Stimulated activated CD4-positive, alpha-beta T cell treated with anti-CD3 and anti-CD28 coated beads, Interleukin-1b, Interleukin-23, amount 100 ng/mL, for 1 hour (primary cell): ENCODE measurements at places on chromosomes 4 and X.

GRCh38 chr4:122783301-122784215 lies 43.1 kb upstream of the FGF2 start:
- DNase-seq, result no peak

GRCh38 chr4:126738527-126738923 lies 894.2 kb upstream of the INTU start:
- no peak for DNase-seq

DNA sequence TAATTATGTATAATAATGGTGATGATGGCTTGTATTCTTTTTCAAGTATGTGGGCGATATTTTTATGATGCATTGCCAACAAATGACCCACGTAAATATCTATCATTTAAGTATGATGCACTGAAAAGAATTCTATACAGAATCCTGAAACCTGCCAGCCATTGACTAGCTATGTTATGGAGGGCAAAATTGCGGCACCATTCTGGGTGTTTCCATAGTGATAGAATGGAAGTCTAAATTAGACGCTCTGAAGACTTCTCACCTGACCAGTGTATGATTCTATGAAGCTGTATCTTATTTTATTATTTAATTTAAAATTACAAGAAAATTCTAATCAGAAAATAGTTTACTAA lies 677 bp upstream of the CENPC start:
- no peak for DNase-seq

GRCh38 chrX:8730812-8731558 lies 952 bp downstream of the ANOS1 start:
- no peak for DNase-seq

- no peak for DNase-seq
Measured at GRCh38 chrX:122666601-122667000, 517.5 kb upstream of the GRIA3 start.

GRCh38 chr4:6123976-6124375 lies 76.4 kb downstream of the JAKMIP1 start:
- no peak for DNase-seq

GRCh38 chr4:53601251-53601764 lies 10.0 kb upstream of the LNX1 start:
- DNase-seq, result no peak

DNA sequence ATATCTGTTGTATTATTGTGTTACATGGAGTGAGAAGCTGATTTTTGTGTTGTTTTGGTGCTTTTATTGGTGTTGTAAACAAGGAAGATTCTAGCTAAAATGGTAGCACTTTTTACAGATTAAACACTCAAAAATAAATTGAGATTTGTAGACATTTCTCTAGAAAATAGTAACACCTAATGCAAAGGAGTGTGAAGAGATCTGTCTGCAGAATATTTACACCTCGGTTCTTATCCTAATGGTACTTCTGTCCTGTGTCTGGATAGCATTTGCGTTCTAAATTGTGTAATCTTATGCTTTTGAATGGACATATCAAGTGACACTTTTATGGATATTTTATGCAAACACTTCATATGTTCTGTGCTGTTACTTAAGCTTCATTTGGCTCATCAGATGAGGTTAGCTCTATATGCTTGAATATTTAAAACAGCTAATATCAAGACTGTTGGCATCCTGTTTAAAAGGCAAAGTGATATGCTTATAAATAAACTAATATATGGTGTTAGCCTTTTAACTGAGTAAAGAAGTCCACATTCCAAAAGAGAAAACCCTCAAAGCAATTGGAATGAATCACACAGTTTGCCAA lies 6.0 kb downstream of the PCDH7 start:
- no peak for DNase-seq

DNA sequence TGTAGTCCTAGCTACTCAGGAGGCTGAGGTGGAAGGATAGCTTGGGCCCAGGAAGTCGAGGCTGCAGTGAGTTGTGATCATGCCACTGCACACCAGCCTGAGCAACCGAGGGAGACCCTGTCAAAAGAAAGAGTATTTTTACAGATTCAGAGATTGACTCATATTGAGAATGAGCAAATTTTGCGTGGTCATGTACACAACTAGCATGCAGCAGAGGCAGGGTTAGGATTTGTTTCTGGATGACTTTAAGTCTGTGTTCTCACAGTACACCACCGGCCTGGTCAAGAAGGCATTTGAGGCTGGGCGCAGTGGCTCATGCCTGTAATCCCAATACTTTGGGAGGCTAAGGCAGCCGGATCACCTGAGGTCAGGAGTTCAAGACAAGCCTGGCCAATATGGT lies 44.8 kb upstream of the CBR4 start:
- DNase-seq, result no peak

GRCh38 chrX:119809185-119809666 lies 17.8 kb upstream of the RPL39 start:
- no peak for DNase-seq

DNA sequence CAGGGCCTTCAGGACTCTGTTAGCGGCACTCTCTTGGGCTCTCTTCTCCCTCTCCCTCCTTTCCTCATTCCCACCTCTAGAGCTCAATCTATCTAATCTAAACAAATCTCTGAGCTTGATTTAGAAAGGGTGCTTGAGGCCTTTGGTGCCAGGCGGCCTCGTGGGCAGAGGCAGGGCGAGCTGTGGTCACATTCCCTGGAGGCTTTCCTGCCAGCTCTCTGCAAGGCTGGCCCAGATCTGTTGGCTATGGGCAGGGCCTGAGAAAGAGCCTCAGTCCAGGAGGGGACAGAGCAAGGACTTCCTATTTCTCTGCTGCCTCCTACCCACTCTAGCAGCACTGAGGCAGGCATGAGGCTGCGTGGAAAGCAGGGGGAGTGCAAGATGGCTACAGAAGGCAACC lies 38.6 kb downstream of the PJA1 start:
- DNase-seq, result no peak

DNA sequence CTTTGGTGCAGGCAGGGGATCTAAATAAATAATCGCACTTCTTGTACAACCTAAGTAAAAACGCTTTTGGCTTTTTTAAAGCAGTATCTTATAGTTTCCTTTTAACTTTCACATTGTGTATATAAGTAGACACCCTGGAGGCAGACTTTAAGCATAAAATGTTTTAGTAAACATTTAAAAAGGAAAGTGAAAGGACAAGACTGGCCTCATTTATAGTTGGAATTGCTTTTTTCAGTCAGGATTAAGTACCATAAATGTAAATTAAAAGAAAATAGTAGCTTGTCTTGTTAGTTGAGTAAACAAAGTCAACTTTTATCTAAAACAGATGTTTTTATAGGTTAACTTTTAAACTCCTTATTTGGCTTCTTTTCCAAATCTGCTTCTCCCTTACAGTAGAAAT lies 39.7 kb downstream of the PTPN13 start:
- no peak for DNase-seq

DNA sequence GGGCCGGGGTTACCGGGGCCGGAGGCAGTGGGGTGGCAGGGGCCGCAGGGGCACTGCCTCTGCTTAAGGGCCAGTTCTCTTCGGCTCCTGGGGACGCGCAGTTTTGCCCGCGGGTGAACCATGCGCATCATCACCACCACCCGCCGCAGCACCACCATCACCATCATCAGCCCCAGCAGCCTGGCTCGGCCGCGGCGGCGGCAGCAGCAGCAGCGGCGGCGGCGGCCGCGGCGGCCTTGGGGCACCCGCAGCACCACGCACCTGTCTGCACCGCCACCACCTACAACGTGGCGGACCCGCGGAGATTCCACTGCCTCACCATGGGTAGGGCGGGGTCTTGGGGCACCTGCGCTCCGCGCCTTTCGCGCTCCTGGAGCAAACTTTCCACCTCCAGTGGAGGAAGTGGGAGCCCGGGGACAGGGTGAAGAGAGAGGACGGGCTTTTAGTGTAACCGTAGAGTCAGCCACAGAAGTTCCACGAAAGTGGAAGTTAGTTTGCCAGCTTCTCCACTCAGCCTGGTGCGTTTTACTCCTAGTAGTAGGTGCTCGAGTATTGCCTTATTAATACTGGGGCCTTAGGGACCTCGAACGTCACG lies 729 bp downstream of the GSX2 start:
- DNase-seq, result no peak

DNA sequence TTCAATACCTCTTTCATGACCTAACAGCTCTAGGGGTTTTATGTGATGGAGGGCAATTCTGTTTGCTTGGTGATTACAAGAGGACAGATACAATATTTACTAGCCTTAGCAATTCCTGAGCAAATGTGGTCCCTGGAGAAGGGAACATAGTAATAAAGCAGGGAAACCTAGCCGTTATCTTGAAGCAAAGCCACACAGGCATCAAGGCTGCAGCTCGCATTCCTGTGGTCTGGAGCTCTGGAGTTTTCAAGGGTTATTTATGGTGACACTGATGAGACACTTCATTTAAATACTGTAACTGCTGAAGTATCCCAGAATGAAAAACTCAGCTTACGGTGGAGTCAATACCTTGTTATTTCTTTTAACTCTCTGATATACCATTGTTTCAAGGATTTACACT lies 66.8 kb downstream of the AFF2 start:
- DNase-seq, result no peak

DNA sequence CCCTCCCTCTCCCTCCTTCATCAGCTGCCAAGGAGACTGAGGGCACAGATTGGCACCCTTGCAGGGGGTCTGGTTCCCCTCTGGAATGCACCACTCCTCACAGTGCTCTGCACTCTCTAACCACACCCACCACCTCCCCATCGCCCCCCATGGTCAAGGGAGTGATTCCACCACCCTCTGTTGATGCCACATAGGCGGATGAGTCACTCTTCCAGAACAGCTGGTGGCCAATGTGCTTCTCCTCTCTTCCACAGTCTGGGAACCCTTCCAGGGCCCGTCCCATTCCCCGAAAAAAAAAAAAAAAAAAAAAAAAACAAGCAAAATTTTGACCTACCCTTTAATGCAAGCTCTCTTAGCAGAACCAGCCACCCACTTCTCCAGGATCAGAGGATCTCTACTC lies 341.3 kb upstream of the KLF3 start:
- no peak for DNase-seq

GRCh38 chr4:4981427-4981826 lies 37.8 kb downstream of the CYTL1 start:
- no peak for DNase-seq

GRCh38 chr4:76896614-76897535 lies 1.1 kb downstream of the SOWAHB start:
- DNase-seq, result no peak

GRCh38 chr4:11005300-11005699 lies 320.7 kb upstream of the CLNK start:
- DNase-seq, result no peak

DNA sequence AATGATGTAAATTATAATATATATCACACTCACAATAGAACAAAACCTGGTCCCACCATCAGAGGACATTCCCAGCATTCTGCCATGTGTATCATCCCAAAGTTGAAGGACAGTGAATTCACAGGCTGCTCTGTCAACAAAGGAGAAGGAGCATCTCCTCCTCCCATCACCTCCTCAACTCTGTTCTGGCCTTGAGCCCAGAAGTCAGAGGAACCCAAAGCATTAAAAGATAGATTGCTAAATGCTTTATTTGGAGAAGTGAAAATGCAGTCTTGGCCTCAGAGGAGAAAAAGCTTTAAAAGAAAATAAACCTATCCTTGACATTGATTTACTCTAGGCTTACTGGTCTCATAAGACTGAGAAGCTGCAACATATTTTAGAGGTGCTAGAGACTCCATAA lies 268.8 kb upstream of the RASGEF1B start:
- no peak for DNase-seq

DNA sequence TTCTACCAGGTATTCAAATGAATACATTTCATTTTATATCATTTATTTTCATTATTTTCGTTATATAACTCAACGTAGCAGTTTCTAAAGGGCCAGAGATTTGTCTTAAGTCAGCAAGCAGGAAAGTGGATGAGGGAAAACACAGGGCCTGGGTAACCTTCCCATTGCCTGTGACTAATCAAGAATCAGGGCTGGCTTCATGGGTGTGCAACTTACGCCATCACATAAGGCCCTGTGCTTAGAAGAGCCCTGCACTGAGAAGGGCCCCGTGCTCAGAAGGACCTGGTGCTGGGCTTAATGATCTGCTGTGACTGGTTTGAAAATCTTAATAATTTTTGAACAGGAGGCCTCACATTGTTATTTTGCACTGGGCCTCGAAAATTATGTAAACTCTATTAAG lies 65.4 kb upstream of the FAM9C start:
- DNase-seq, result no peak

- no peak for DNase-seq
Measured at GRCh38 chrX:15511563-15511962, 11.0 kb downstream of the BMX start.

- no peak for DNase-seq
Measured at GRCh38 chr4:39319676-39320075, 46.5 kb downstream of the RFC1 start.

DNA sequence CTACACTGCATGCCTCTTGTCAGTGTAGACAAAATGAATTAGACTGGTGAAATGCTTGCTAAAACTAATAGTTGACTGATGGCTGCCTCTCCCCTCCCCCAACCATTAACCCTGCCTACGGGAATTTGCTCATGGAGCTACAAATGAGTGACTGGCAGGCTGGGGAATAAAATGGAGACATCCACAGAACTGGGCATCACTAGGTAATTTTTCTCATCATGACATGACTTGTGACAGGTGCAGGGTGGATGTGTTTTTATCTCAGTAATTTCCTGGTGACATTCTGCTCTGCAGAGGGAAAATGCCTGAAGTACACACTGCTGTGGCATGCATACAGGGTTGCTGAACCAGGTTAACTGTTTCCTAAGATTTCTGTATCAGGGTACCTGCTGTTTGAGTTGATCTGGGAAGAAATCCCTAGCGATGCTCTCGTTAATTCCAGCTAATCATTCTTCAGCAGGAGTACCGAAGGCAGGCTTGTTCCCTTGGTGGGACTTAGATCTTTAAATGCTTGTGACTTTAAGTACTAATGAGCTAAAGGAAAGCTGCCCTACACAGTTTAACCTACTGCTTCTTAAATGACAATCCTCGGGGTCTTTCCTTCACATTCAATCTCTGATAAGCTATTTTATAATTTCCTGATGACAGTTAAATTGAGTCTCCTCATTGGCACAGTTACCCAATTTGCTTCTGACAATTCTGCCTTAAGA lies 376.3 kb upstream of the LCORL start:
- no peak for DNase-seq

GRCh38 chrX:71081330-71082123 lies 13.4 kb upstream of the SNX12 start:
- DNase-seq, result no peak

- no peak for DNase-seq
Measured at GRCh38 chr4:98861100-98861884, 67.6 kb downstream of the EIF4E start.

DNA sequence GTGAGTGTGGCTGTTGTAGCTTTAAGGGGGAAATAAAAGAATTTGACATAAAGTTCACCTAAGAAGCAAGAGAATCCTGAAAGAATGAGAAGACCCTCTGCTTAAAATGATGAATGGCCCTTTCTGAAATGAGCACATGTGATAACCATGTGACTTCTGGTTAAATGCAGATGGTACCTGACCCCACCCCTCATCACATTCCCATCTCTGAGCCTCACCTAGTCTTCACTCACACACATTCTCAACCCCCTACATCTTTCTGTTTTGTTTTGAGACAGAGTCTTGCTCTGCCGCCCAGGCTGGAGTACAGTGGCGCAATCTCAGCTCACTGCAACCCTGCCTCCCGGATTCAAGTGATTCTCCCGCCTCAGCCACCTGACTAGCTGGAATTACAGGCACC lies 31.5 kb downstream of the SEPTIN6 start:
- no peak for DNase-seq

- no peak for DNase-seq
Measured at GRCh38 chr4:107757283-107757682, 37.2 kb upstream of the PAPSS1 start.
